ENCODE measurements at places on chromosomes 3 and 15. TPM values are rescaled to one million over a fixed set of nuclear protein-coding genes. Genes with fewer than 3 reads are reported as not detected.

DNA sequence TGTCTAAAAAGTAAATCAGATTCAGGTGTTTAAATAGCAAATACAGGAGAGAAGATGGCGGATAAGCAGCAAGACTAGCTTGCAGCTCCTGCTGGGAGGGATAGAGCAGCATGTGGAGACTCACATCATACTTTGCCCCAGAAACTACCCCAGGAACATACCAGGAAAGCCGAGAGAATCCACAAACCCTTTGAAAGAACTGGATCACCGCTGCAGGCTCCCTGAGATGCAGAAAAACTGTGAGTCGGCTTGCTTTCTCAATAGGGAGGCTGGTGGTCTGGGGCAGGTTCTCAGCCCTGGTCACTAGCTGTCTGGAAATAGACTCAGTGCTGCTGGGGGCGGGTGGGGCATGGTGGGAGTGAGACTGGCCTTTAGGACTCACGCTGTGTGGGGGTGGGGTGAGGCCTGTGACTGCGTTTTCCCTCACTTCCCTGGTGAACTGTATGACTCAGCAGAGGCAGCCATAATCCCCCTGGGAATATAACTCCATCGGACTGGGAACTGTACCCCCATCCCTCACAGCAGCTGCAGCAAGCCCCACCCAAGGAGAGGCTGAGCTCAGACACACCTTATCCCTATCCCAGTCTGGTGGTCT lies 142.8 kb downstream of the CNTN6 start:
- no peak for DNase-seq

DNA sequence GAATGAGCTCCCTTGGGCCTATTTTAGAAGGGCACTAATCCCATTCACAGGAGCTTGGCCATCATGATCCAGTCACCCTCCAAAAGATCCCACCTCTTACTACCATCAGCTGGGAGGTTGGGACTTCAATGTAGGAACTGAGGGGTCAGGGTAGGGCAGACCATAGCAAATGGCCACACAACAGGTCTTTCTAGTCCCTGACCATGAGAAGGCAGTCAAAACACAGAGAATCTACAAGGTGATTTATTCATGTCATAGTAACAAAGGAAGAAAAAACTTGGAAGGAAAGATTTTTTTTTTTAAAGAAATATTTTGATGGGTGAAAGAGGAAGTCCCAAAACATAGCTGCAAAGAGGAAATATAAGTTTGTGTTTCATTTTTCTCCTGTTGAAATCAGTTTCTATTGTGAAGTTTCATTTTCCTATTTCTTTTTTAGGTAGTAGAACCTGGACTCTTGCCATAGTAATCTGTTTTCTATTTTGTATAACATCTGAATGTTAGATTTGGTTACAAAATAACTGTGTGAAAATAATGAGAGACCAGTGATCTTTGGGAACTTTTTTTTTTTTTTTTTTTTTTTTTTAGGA lies 23.5 kb upstream of the TNFSF10 start:
- no peak for DNase-seq

Gene CCR9
- not detected for total RNA-seq

Gene SKOR1
- total RNA-seq = 0.07 TPM

DNA sequence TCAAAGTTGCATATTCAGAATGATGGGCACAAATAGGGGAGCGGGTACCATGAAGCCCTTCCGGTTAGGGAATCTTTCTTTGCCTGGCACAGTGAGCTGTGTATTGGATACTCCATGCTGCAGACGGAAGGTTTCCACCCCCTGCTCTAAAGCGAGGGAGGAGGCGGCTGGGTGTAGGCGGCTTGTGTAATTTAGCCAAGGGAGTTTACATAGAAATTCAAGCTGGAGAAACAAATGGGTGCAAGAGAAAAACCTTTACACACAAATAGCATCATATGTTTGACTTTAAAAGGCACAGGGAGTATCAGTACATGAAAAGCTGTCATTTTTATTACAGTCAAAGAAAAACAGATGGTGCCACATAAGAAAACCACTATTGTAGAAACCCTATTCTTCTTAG lies 59.3 kb upstream of the ADCY5 start:
- DNase-seq = no peak

Gene GDPGP1
- total RNA-seq = 10.2 TPM

- DNase-seq = no peak
Observed at GRCh38 chr3:136949146-136949545, 8.6 kb upstream of the IL20RB start.

DNA sequence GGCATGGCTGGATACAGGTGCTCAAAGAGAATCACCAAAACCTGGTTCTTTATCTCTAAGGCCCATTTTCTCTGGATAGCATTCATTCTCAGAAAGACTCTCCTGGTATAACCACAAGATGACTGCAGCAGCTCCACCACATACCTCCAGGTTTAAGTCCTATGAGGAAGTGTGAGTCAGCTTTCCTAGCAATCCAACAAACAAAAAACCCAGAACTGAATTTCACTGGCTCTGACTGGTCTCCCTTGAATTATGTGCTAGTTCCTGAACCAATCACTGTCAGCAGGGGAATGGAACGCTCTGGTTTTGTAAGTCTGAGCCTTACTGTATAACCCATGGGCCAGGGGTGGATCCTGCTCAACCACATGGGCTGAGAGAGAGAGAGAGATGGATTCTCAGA lies 27.2 kb downstream of the MRPL46 start:
- DNase-seq = no peak

Gene ANKRD34C
- not detected for total RNA-seq

- DNase-seq = no peak
Observed at GRCh38 chr15:27464941-27465612, 494.1 kb downstream of the GABRG3 start.

- DNase-seq = no peak
Observed at GRCh38 chr3:197912741-197913476, 37.1 kb upstream of the RPL35A start.

Data from pulmonary artery endothelial cell (primary cell).